ENCODE measurements at places on chromosomes 2 and 18. TPM values are rescaled to one million over a fixed set of nuclear protein-coding genes. Genes with fewer than 3 reads are reported as not detected.
A peak's percentile ranks its signal among the peaks of the same experiment; 100 is the strongest.

ATL2 gene
- total RNA-seq: 130 TPM

DNA sequence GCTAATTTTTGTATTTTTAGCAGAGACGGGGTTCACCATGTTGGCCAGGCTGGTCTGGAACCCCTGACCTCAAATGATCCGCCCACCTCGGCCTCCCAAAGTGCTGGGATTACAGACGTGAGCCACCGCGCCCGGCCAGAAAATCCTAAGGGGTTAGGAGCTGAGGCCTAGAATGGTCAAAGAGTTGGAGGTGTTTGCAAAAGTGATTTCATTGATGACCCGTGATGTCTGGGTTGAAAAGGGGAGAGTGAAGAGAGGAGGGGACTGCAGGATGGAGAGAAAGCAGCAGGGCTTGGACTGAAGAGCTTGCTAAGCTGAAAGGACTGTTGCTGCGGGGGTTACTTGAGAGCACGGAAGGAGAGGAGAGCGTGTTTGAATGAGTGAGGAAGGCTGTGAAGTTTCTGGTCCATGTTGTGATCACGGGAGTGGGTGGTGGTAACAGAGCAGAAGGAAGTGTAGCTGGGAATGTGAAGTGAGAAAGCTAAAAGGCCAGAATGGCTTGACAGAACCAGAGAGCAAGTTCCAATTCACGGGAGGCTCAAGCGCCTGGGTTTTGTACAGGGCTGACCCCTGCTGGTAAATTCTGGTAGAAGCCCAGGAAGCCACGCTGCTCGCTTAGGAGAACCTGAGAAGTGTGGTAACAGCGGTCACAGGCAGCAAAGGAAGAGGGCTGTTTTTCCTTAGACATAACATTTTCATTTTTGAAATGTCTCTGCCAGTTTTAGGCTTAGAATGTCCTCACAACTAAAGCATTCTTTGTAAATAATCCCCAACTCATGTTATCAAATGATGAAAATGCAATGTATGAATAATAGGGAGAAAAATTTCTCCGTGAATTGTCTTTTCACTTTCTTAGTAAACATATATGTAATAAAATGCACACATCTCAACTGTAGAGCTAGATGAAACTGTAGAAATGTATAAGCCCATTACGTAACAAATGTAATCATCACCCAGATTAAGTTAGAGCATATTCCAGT, 40.5 kb upstream of the ACTR2 start:
- DNase-seq: peak; percentile 88

DNA sequence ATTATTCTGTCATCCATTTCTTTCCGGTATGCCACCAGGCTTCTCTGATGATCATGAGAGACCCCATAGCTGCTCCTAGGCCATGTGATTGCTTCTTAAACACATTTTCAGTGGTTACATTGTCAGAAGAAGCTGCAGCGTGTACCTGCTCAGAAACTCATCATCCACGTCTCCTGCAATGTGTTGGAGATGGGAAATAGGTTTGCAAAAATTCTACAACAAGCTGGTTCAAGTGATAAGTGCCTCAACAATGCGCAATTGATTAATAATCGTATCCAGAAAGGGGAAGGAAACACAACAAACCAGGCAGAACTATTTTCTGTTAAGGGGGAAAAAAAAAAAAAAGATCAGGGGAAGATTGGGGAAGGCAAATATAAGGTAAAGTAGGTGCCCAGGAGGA, 75.7 kb upstream of the THUMPD2 start:
- no peak for DNase-seq

DNA sequence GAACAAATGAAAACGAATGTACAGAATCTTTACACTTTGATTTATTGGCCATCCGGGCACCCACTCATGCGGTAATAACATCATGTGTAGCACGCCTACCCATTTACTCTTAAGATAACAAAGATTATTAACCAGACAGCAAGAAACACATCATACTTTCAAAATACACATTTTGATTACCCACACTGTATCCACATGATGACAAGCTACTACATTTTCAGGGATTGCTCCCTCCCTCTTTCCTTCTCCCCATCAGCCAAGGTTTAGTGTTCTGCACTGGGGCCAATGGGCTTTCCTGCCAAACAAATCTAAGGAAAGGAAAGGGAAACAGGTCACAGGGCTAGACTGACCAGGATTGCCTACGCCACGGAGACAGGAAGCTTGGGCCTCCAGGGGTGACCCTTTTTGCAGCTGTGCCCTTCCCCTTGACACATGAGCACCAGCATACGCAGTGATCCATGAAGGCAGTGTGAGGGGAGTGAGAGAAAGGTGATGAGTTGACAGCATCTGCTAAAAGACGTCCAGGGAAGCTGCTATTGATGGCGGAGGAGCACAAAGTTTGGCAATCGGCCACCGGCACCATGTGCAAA, 76.5 kb downstream of the ZNF521 start:
- no peak for DNase-seq

DNA sequence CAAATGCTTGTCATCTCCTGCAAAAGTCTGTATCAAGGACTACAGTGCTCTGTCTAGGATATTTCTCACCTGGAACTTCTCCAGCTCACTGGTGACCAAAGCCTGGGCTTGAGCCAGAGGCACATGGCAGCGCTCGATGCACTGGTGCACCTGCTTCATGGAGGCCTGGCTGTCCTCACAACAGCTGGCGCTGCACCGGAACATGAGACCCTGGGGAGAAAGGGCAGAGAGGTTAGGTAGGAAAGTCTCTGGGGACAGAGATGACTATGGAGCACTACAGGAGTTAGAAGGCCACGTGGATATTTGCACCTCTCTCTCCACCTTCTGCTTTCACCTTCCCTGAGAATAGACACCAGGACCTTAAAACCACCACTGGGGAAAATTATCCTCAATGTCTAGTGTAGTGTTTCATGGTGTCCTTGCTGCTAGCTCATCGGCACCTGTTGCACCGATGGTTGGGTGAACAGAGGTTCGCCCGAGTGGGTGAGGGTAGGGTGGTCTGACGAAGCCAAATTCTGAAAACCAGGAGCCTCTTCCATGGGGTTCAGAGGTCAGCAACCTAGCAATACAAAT, 1.0 kb downstream of the FAM136A start:
- no peak for DNase-seq
